Ecto neural progenitor cell (in vitro differentiated cells): ENCODE measurements at places on chromosomes 7 and 10.
A peak's percentile ranks its signal among the peaks of the same experiment; 100 is the strongest.

DNA sequence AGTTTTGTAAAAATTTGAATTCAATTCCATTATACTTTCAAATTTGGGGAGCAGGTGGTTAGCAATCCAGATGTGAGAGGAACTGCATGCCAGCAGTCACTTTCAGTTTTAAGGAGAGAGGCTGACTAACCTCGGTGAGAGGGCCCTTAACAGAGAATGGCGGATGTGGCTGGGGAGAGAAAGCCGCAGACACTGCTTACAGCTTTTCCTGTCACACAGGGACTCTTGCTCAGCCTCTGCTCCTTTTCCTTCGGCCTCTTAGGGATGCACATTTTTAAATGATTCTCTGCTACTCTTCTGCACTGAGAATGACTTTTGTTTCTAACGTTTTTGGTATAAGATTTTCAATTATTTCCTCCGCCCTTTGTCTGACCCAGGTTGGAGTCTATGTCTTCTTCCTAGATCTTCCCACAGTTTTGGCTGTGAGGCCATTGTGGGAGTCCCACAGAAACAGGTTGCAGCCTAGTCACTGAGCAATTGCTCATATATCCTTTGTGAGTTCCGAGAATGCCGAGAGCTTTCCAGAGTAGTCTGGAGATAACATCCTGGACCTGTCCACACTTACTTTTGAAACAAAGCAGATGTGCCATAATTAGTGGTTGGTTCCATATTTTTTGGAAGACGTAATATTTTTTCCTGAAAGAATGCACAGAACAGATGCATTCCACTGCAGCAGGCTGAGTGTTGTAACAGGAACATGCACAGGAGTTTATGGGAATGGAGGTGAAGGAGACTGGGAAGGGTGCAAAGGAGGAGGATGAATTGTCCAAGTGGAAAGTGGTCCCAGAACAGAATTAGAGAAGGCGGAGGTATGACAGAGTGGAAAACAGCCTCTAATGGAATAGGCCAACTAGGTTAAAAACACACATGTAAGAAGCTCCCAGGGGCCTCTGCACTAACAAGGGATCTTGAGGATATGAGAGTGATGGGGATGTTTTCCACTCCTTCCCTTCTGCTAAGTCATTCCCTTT is 168.0 kb upstream of the ZNF32 start:
- DNase-seq = no peak

- DNase-seq = no peak
These were observed 157.0 kb downstream of the PRKAG2 start for GRCh38 chr7:151719897-151720242.

DNA sequence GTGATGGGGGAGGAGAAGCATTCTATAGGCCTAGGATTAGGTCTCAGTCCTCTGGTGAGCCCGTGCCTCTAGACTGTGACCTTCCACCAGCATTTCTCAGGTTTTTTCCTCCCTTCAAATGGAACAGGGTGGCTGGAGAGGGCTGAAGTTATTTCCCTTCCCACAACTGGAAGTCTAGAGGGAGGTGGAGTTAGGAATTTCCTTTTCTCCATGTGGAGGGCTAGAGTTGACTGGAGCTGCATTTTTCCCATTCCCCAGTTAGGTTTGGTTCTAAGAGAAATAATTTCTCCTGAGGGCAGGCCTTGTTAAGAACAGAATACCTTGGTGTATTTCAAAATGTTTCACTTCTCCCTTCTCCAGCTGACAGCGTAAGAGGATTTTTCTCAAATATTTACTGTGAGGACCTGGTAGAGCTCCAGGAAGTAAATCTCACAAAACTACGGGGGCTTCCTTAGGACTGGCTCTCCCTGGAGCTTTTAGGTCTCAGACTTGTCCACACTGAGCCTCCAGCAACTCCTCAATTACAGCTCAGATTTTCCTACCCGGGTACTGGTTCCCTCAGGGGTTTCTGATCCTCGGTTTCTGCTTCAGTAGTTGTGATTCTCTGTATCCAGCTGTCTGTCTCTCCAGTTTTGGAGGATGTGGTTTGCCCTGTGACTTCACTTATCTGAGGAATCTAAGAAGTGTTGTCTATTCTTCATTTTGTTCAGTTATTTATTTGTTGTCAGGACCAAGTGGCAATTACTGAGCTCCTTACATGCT is 6.0 kb upstream of the REEP3 start:
- peak; percentile 53 for DNase-seq

DNA sequence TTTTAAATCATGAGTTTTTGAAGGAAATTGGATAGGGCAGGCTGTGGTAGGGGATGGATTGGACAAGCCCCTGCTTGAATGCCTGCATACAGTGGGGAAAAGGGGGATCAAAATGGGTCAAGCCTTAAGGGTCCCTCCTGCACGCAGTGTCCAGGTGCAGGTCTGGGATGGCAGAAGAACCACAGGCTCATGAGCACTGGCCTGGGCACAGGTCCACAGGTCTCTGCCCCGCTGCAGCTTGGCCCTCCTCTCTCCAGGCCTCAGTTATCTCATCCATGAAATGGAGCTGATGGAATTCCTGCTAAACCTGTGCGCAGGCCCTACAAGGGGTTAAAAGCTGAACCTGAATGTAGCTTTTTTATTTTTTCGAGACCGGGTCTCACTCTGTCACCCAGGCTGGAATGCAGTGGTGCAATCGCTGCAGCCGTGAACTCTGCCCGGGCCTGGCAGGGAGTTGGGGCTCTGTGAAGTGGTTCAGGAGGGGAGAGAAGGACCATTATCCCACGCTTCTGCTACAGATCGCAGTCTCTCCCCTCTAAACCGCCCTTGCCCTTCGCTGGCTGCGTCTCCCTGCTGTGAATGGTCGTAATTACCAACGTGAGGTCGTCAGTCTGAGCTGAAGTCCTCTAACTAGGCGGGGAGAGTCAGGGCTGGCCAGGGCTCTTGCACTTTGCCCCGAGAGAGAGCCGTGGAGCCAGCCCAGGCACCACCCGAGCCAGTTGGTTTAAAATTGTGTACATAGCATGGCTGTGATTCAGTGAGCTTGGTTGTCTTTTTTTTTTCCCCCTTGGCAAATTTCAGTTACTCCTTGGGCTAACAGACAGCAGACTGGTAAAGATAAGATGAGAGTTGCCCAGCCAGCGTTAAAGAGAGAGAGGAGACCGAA is 77.5 kb upstream of the GTF2I start:
- DNase-seq = no peak

DNA sequence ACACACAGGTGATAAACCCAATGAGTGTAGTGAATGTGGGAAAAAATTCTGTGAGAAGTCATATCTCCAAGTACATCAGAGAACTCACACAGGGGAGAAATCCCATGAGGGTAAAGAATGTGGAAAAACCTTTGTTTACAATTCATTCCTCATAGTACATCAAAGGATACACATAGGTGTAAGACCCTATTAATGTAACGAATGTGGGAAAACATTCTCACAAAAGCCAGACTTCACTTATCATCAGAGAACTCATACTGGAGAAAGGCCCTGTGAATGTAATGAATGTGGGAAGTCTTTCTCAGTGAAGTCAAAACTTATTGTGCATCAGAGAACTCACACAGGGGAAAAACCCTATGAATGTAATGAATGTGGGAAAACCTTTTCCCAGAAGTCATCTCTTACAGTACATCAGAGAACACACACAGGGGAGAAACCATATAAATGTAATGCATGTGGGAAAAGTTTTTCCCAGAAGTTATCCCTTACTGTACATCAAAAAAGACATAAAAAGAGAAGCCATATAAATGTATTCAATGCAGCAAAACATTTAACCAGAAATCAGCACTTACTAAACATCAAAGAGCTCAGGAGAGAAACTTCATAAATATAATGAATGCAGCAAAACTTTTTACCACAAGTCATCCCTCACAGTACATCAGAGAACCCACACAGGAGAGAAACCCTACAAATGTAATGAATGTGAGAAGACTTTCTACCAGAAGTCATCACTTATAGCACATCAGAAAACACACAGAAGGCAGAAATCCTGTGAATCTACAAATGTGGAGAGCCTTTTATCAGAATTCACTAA is 49.8 kb downstream of the ZNF239 start:
- no peak for DNase-seq

DNA sequence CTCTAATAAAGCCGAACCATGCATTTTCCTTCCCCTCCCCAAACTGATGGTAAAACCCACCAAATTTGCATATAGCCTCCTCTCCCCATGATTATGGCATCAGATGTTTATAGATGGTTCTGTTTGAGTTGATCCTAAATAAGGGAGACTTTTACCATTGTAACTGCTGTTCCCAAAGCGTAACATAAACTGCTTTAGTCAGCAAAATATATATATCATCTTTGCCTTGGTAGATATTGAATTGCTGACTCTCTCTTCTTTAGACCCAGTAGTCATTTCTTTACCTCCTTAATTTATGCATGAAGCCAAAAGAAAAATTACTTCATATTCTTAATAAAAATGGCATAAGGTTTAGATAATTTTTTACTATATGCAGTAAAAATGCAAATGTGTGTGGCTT is 86.2 kb upstream of the LRGUK start:
- DNase-seq = no peak
